ENCODE measurements at places on chromosomes 12 and 14.

DNA sequence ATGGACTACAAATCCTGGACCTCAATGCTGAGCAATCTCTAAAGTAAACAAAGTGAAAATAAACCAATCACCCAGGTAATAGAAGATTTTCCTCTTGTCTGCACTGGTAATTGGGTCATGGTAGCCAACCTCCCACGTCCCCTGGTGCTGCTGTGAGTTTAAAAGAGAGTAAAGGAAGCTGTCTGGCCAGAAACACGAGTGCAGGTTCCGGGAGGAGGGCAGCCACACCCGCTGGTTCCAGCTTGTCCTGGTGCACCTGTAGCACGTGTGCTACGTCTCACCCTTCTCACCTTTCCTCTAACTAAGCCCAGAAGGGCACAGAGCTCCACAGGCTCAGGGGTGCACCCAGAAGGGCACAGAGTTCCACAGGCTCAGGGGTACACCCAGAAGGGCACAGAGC lies 5.4 kb downstream of the CRACR2A start:
- no peak for DNase-seq

DNA sequence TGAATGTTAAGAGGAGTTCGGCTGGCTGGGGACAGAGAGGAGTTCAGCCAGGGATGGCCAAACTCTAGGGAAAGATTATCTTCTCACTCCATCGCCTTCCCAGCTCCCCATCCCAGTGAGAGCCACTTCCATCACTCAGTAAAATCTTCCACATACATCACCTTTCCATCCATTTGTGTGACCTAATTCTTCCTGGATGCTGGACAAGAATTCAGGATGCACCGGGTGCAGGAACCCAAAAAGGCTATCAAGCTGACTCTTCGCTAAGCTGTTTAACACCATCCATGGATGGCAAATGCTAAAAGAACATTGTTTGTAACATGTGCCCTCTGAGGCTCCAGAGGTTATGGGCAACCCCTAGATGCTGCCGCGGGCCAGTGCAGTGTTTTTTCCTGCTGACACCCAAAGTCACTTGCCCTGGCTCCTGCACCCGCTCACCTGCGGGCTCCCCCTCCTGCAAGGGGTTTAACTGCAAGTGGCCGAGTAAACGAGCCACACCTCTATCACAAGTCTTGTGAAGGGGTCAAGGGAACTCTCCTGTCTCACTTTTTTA lies 216.0 kb upstream of the NPAS3 start:
- DNase-seq = no peak

- DNase-seq = no peak
Observed at GRCh38 chr14:77547512-77548180, 49.0 kb upstream of the ISM2 start.

- no peak for DNase-seq
Observed at GRCh38 chr12:108231109-108231905, 102.2 kb downstream of the WSCD2 start.

DNA sequence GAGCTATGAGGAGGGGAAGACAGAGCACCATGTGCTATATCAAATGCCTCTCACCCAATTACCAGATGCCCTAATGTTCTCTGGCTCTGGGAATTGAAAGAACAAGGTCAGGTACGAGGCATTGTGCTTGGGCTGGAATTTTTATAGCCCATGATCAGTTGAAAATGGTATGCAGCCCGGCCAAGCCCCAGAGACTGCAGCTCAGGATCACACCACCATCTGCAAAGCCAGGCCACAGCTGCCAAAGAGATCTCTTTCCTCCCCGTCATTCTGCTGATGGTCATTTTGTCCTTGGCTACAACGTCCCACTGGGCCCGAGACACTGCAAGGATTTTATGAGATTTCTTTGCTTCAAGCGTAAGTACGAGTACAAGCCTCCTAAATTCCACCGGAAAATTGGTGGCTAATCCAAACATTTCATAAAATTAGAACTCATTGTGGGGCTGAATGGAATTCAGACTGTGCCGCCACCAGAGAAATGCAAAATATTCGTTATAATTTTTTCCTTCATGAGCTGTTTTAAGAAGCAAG lies 15.1 kb downstream of the NUAK1 start:
- DNase-seq = no peak

GRCh38 chr14:37711831-37712475 lies 116.5 kb downstream of the TTC6 start:
- no peak for DNase-seq

DNA sequence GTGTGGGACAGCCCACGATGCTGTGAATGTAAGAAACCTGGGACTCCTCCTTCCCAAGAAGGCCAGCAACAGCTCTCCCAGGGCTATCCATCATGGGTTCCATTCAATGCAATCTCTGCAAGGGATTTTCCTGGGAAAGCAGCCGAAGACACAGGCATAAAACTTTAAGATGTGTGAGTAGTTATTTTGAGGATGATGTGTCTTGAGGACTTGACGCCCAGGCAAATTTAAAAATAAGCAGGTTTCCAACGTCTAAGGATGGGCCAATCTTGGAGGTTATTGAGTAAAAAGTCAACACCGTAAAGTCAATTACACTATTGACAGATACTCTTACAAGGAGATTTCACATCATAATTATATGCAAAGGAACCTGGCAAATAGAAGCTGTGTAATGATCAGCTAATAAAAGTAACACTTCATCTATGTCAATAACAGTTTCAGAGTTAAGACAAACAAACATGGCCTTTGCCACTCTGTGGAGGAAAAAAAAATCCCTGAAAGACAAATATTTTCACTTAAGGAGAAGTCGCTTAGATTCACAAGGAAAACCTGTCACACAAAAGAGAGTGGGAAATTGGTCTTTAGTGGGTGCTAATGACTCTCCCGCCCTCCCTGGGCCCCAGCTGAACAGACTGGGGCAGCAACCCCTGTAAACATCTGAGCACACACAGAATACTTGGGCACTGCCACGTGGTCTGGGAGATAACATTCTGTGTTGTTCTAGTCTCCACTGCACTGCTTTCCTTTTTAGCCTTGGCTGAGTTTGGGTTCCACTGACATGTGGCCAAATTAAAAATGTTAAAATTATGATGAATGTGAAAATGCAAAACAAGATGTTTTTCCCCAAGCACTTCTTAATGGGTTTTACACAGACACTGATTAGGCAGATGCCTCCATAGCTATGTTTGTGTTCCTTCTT lies 240.9 kb downstream of the FOXN3 start:
- no peak for DNase-seq

GRCh38 chr12:77116277-77116676 lies 50.9 kb upstream of the E2F7 start:
- no peak for DNase-seq

GRCh38 chr12:114658002-114658441 lies 26.0 kb downstream of the TBX3 start:
- no peak for DNase-seq
